H1 (cell line): ENCODE measurements at places on chromosomes 2 and 18. TPM values are rescaled to one million over a fixed set of nuclear protein-coding genes. Genes with fewer than 3 reads are reported as not detected.

DNA sequence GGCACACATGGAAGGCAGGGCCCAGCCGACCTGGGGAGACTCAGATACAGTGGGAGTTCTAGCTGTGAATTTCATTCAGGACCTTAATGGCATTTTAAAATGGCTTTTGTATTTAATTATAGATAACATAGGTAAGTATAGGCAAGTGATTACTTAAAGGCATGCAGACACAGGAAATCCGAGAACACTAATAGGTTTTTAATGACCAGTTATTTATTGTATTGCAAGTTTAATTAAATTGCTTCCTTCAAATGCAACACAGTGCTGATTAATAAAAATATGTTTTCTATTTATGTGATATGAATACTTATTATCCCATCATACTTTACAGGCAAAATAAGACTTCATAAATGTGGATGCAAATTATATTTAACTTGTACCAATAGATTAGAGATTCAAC is 19.7 kb upstream of the SH3RF3 start:
- no peak for DNase-seq

GRCh38 chr18:13218997-13219396 is 437 bp downstream of the LDLRAD4 start:
- DNase-seq, result no peak

- DNase-seq, result peak; percentile 13
Observed at GRCh38 chr2:126638746-126639145, 17.2 kb upstream of the GYPC start.

DNA sequence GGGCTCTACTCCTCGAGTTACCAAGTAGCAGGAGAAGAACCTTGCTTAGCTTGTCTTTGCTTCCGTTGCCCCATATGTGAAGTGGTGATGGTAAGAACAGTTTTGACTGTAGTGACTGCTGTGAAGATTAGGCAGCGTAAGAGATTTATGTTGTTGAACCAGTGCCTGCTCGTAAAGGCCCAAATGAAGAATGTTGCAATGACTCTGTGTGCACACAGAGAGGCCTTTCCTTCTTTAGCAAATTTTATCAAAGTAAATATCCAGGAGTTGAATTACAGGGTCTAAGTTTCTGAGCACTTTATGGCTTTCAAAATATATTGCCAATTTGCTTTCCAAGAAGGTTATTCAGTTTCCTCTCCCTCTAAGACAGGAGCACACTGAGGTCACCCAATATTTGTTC is 14.5 kb downstream of the NTSR2 start:
- DNase-seq, result no peak

GRCh38 chr2:216604458-216604857 is 28.8 kb upstream of the IGFBP2 start:
- DNase-seq, result no peak

DNA sequence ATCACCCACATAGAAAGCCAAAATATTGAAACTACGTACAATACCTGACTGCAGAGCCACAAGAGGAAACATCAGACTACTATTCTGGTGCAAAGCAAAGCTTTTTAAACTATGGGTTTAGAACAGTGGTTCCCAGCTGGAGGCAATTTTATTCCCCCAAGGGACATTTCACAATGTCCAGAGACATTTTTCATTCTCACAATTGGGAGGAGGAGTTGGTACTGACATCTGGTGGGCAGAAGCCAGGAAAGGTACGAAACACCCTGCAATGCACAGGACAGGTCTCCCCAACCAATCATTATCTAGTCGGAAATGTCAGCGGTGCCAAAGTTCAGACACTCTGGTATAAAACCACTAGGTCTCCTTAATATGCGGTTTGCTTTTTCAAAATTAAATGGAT is 88.4 kb upstream of the ARL5A start:
- no peak for DNase-seq

DNA sequence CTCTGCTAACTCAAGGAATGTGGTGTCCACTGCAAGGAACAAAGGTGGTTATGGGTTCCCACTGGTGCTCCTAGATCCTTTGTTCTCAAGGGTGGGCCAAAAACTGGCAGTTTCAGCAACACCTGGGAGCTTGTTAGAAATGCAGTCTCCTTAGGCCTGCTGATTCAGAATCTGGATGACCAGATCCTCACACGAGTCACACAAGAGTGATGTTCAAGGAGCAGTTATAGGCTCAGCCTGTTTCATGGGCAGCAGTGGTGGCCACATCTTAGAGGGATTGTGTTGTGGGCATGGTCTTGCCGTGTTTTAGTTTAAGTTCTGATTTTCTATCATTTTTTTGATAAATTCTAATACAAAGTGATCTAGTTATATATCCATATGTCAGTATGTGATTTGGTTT is 28.7 kb upstream of the MGAT5 start:
- DNase-seq, result no peak

GRCh38 chr2:165743442-165743841 is 50.6 kb downstream of the GALNT3 start:
- DNase-seq, result no peak

- DNase-seq, result no peak
Observed at GRCh38 chr2:51994123-51994763, 962.3 kb upstream of the NRXN1 start.

DNA sequence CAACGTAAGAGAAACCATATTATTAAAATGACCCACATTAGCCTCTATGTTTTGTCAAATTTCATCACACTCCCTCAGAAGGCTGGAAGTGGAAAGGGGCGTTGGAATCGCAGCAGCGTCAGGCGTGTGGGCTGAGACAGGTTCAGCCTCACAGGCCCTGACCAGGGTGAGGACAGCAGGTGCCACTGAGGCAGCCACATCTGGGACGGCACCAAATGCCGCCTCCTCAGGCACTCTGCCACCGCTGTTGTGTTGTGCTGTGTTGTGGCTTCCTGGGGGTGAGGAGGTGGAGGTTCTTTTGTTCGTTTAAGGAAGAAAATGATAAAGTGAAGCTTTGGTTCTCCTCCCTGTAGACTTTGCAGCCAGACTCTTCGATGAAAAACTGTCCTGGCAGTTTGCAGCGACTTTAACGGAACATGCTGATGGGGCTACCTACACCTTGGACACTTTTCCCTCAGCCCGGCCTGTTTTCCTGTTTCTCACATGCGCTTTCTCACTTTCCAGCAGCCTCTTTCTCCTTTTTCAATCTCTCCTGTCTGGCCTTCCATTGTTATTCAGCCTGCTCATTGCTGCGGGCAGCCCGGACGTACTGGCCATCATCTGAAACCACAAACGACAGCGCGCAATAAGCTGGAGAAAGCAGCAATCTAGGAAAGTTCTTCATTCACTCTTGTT is 44.9 kb upstream of the SALL3 start:
- no peak for DNase-seq

DNA sequence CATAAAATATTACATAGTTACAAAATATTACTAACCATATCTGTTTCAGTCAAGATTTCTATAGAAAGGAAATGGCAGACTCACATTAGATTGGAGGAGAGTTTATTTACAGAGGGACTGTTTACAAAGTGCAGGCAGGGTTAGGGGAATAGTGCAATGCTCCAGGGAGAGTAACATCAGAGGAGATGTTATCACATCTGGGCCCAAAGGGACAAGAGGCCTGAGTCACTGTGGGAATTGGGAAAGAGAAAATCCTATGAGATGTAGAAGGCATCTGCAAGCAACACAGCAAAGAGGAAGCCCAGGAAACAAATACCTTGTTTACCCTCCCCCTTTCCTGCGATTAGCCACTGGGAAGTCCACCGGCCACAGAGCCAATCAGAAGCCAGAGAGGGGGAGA is 227.3 kb upstream of the TANK start:
- DNase-seq, result no peak

DNA sequence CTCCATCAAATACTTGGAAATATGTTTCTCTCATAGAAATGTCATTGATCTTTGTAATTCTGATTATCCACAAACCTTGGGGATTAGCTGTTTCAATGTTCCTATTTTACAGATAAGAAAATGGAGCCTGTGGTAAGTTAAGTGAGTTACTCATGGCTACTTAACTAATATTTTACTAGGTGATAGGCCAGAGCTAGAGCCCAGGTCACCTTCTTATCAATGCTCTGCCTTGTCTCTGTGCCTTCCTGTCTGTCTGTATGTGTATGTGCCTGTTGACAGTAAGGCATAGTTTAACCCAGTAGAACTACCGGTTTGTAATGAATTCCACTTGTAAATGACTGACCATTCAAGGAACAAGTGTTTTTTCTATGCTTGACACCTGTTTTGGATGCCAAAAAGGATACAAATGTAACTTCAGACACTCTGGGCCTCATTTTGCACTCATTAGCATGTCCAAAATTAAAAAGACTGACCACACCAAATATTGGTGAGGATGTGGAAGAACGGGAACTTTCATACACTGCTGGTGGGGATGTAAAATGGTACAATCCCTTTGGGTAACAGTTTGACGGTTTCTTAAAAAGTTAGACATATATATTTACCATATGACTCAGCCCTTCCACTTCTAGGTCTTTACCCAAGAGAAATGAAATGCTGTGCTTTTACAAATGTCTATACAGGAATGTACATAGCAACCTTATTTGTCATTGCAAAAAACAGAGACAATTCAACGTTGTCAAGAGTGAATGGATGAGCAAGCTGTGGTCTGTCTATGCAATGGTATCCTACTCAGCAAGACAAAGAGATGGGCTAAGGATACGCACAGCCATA is 19.6 kb upstream of the IL1A start:
- no peak for DNase-seq

- no peak for DNase-seq
Observed at GRCh38 chr18:59488899-59489298, 129.8 kb upstream of the LMAN1 start.

- no peak for DNase-seq
Observed at GRCh38 chr2:229231328-229231868, 39.7 kb downstream of the PID1 start.

DNA sequence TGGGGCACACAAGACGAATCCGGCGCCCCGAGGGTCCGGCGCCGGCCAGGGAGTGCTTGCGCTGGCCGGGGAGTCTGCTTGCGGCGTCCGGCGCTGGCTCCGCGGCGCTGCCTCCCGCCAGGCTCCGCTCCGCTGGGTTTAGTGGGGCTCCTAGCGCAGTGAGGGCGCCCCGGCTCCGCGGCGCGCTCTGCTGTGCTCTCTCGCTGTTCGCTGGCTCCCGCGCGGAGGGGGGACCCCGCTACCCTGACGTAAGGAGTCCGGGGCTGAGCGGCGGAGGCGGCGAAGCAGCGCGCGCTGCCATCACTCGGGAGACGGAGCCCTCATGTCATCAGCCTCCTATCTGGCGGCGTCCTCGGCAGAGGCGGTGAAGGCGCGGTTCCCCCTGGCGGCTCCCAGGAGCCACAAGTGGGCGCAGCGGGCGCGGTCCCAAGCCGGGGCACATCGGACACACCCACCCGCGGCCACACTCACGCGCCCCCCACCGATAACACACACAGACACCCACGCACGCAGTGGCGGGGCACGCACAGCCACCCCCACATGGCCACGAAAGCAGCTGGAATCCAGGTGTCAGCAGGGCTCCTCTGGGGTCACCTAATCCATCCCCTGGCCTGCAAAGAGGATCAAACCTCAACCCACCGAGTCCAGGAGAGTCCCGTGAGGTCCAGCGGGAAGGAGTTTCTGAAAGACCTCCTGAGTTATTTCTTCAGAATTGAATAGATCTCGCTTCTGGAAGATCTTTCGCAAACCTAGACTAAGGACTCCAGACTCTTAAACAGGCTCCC is at the start of gene C1QL2:
Gene C1QL2 (minus strand): TSS at position 189 of the 785 bp plus-strand sequence. CDS start 482 bp downstream, outside the sequence.
- DNase-seq, result peak; percentile 74

DNA sequence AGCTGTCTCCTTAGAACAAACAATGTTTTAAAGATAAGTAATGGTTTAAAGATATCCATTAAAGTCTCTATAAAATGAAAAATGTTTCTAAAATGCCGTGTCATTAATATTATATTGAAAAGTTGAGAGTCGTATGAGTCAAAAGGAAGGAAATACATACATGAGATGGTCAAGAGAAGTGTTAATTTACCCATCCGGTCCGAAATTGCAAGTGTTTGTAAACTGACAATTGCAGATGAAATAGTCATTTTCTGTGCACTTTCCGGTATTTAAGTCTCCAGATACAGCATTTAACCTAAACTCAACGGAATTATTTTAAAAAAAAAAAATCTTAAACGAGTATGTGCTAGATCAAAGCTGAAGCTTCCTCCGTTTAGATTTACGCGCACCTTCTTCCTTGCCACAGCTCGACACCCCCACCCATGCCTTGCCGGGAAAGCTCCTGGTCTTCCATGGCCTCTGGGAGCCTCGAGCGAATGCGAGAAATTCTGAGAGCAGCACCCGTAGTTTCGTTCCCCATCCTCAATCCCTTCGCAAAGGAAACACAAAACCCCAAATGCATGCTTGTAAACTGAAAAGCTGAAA is 1.8 kb downstream of the DSC3 start:
- DNase-seq, result no peak

- no peak for DNase-seq
Observed at GRCh38 chr2:108222261-108222660, 17.5 kb upstream of the SULT1C3 start.

DNA sequence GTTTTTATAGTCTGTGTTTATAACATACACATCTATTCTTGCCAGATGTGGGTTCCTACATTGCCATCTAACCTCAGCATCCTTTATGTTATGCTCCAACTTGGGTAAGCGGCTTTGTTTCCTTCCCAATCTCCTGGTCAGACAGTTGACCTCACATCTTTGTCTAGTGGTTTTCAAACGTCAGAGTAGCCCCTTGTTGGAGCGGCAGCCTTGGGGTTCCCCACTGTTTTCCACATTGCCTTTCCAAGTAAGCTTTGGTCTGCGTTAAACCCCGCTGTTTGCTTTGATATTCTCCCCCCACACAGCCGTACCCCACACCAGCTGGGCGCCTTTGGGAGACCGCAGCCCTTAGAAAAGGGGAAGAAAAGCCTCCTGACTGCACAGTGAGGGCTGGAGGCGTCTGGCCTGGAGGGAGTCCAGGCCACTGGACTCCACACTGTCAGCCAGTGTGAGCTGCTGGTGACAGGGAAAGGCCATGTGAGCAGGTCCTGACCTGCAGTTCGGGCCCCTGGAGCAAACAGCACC is 83.3 kb downstream of the MALT1 start:
- no peak for DNase-seq

- DNase-seq, result no peak
Observed at GRCh38 chr2:221134718-221135117, 437.4 kb downstream of the EPHA4 start.

GRCh38 chr18:23810396-23810795 is 121.1 kb downstream of the LAMA3 start:
- DNase-seq, result no peak

Gene FSHR
- 0.06 TPM in 1 of 2 replicates, not detected in the other for polyA plus RNA-seq

Gene VAPA
- polyA plus RNA-seq, result 44.4 and 79.7 TPM in 2 replicates

Gene SPDYA
- polyA plus RNA-seq, result 0.09 and 0.12 TPM in 2 replicates

Gene CCDC121
- 0.68 and 0.94 TPM in 2 replicates for polyA plus RNA-seq

Gene VSNL1
- polyA plus RNA-seq, result 34.7 and 49.4 TPM in 2 replicates

Gene STEAP3
- polyA plus RNA-seq, result 27.9 and 40.1 TPM in 2 replicates

Gene MEP1B
- not detected in 2 replicates for polyA plus RNA-seq

Gene MAPRE3
- 4.9 and 8.9 TPM in 2 replicates for polyA plus RNA-seq
